ENCODE measurements at places on chromosomes 6 and 20.

- no peak for DNase-seq
These were observed 89.9 kb downstream of the MTFR2 start for GRCh38 chr6:136160250-136160649.

DNA sequence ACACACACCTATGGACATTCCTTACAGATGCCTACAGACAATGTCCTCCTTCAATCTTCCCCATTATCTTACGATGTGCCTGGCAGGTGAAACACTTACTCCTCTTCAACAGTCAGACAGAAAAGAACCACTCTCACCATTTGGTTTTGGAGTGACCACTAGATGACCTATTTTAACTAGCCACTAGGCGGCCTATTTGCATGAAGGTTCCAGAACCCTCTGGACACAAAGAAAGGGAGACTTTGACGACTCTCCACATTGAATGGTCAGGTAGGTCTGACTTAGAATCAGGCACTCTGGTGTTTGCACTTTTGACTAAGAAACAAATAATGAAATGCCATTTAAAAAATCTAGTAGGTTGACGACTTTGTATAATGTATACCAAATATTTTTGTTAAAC, 42.0 kb downstream of the PNLDC1 start:
- no peak for DNase-seq

GRCh38 chr6:168737481-168737880, 296.5 kb downstream of the SMOC2 start:
- DNase-seq = no peak

DNA sequence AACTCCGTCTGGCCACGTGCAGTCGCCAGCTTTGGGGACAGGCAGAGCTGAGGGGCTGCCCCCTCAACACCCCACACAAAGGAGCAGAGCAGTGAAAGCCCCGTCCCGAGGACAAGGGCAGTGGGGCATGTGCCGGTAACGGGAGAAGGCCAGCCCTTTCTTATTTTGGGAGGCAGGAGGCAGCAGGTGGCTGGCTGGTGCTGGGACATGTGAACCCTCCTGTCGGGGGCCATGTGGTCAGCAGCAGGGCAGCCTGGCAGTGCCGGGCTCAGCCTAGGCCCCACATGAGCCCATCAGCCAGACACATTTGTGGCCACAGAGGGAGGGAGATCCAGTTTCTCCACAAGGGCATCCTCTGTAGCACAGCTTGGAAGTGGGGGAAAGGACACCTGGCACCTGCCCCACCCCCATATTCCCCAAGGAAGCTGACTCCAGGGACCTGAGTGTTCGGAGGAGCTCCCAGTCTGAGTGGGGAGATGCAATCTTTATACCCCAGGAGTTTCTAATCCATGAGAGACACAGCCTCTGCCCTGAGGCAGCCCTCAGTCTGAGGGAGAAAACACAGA, 137.6 kb downstream of the MRPL14 start:
- DNase-seq = no peak

DNA sequence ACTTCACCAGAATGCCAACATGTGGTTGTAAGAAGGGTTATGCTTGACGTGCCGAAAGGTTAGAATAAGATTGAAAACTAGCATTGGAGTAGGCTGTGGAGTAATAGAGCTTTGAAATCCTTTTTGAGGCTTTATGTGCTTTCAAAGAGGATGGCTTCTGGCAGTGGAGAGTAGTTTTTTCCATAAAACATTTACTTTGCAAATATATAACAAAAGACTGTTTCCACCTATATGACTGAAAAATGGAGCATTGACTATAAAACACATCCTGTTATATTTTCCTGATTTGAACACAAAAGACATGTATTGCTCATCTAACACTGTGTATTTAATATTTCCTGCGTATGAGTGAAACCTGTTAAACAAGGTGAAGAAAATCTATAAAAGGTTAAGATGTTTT, 38.8 kb downstream of the ZFAND3 start:
- DNase-seq = no peak

DNA sequence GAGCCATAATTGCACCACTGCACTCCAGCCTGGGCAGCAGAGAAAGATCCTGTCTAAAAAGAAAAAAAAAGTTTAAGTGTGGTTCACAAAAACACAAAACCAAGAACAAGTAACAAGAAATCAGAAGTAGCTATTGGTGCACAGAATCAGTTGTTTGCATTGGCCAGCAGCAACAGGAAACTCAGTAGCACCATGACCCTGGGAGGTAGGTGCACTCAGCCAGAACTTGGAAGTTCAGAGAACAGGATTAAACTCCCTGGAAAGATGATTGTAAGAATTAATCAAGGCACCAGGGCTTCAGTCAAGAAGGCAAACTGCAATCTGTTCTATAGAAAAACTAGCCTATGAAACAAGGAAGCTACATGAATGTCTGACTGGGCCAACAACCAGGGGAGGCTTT, 267.9 kb downstream of the COL12A1 start:
- no peak for DNase-seq

DNA sequence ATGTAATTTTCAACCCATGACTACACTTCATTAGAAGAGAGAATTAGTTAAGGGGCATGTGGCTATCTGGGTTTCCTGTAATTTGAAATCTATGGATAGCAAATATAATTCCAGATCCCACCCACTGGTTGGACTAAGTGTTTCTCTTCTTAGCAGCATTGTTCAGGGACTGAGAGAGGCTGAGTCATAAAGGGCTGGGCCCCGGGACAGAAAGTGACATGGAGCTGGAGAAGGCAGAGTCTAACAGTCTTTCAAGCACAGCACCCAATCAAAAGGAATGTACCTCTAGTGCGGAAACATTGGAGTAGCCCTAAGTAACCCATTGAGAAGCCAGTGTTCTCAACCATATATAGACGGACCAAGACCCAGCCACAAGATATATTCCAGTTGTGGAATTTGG, 363.9 kb downstream of the DHX35 start:
- DNase-seq = no peak
